ENCODE measurements at places on chromosomes 1 and 21.

GRCh38 chr1:204130981-204131892, 20.6 kb downstream of the ETNK2 start:
- DNase-seq: no peak

GRCh38 chr21:17900990-17901385, 81.8 kb upstream of the C21orf91 start:
- no peak for DNase-seq

DNA sequence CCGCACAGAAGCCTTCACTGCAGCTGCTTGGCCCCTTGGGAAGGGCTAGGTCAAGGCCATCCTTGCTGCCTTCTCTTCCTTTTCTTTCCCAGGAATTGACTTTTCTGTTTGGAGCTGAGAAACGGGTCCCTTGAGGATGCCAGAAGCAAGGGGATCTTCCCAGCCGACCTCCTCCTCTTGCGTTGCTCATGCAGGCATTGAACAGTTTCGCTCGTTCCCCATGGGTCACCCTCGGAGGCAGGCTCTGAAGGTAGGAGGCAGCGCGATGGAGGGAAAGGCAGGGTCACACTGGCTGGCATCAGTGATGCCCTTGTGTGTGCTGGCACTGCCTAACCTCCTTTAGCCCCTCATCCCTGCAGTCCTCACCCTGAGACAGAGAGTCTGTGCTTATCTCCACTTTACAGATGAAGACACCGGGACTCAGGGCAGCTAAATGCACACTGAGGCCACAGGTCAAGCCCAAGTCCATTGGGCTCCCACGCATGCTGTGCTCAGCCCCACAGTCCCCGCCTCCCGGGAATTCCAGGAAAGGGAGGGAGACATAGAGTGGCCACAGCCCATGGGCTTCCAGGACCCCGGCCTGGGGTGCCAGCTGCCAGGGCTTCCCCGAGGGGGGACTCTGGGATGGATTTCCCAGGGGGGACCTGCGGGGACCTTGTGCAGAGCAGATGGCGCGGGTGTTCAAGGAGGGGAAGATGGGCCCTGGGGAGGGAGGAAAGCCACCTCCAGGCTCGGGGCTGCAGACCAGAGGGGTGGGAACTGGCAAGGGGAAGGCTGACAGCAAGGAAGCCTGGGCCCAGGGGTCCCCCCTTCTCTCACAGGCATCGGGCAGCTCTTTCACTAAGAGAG, 90.2 kb downstream of the SPSB1 start:
- DNase-seq: no peak

DNA sequence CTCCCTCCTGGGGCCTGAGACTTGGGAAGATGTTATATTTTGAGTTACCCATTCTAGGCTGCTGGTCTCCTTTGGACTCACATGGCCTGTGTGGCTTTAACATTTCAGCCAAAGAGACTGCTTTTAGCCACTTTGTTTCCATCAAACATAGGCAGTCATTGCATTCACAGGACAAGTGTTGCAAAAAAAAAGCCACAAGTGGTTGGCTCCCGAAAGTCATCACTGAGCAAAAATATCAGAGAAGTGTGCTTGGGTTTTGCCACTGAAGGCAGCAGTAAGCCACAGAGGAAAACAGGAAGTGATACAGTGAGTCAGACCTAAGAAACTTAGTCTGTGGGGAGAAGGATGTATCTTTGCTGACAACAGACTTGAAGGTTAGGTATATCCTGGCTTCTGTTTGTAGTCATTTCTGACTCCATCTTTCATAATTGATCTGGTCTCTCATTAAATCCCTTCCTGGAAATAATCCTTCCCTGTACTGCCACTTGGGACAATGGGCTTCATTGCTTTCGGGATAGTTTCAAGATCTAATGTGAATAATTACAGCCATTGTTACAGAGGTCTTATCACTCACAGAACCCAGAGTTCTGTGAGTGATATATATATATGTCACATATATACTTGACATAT, 80.9 kb downstream of the COLGALT2 start:
- DNase-seq: peak; percentile 78

DNA sequence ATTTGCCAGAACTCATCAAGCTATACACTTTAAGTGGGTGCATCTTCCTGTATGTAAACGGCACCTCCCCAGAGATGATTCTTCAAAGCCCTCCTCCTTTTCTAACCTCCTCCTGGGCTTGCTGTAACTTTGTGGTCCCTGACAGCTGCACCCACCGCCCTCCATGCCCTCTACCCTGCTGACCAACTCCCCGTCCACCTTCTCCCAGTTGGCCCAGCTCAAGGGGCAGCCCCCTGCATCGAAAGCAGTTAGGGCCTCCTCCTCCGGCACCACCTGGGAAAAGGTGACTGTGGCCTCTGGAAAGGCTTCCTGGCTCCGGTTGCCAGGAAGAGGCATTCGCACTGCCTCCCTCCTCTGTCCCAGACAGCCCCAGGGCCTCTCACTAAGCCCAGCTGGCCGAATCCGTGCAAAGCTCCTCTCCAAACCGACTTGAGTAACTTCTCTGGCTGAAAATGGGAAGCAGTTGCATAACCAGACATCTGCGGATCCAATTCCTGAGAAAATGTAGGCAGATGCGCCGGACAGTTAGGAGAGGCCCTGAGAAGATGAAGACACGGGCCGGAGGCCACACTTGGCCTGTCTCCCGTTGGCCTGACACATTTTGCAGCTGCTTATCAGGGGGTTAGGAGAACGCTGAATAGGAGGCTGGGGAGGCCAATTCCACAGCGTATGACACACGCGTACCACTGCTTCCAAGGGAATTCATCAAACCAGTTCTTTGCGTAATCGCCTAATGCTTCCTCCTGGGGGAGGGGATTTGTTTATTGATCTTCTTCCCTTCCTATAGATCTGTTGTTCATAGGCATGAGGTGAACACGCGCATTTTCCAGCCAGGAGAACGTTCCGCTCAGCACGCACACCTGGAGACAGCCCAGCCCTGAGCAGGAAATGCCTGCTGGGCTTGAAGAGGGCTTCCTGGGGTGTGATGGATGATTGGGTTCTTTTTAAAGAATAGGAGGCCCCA, 48.7 kb upstream of the COL6A2 start:
- DNase-seq: no peak

DNA sequence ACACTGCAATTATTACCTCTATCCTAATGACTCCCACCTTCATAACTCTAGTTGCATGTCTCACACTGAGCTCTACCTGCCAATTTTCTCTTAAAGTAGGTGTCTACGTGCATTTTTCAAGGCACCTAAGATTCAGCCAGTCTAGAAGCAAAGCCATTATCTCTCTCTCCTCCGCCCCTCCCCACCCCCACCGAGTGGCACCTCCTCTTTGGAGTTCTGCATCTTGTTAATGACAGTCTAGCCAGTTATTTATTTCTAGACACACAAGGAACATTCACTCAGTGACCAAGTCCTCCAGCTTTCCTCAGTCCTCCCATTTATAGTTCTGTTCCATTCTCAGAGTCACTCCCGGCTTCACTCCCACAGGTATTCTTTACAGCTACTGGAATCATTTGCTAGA, 47.6 kb downstream of the ASTN1 start:
- DNase-seq: no peak

DNA sequence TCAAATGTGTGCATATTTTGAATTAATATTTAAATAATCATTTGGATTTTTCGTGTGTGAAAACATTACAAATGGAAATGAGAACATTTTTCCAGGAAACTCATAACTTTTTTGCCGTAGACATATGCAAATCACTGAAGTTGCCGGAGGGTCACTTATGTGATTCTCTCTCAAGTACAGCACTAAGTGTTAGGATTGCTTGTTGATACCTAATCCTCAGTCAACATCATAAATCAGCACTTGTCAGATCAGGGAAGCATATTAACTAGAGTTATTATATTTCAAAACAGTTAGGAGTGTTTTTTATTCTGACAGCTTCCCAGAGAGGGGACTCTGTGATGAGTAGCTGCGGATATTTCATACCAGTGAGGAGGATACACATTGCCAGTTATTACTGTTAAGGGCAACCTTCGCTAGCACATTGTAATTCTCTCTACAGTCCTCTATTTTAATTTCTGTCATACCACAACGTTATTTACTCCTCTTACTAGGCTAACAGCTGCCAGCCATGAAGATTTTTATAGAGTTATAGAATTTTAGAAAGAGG, 41.5 kb downstream of the NCAM2 start:
- no peak for DNase-seq

DNA sequence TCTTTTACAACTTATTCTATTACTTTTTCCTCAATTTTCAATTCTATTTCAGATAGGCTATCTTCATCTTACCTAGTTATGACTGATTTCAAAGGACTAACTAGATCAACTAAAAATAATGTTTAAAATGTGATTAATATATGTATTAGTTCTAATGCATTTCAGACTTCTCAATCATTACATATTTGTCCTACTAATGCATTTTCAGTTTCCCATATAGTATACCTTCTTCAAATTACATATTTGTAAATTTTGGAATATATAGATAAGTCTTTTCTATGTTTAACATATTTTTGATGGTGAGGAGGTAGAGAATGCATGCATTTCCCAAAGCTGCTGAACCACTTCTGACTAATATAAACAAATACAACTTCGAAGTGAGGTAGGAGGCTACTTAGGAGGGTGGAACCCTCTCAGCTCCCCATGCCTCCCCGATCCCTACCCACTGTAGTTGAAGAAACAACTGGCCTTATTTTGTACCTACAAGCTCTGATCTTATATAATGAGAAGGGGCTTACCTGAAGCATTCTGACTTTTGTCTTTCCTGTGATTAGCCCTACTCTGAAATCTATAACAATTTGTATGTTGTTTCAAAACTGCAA, 1.7 kb downstream of the TRMT1L start:
- DNase-seq: no peak

- DNase-seq: no peak
Measured at GRCh38 chr1:118081387-118081786, 103.6 kb downstream of the SPAG17 start.

DNA sequence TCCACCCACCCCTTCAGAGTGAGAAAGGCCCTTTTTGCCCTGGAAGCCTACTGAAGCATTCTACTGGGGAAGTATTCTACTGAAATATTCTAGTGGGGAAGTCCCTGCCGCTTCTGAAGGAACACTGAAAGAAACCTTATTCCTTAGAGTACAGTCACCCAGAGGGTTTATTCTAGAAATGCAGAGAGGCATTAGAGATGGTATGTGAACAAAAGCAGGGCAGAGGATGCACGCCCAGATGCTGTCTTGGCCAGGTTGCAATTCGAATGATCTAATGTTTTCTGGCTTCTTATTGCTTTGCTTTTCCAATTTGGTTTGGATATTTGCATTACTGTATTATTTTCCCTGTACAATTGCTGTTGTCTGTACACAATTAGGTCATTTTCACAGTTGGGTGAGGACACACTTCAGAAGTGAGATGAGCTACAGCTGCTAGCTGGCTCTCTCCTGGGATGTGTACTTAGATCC, 37.1 kb downstream of the CCN1 start:
- DNase-seq: no peak

DNA sequence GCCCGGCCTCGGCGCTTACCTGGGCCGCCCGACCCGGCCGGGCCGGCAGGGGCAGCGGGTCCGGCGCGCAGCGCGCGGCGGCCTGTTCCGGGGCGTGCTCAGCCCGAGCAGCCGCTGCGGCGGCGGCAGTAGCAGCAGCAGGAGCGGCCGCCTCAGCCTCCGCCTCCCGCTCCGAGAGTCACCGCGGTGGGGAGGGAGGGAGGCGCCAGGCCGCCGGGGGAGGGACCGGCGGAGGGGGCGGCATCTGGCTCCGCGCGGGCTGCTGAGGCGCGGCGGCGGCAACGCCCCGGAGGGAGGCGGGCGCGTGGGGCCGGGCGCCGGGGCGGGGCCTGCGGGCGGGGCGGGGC, at the start of gene CTNNBIP1:
CTNNBIP1 (minus strand) TSS at position 194 of the 347 bp plus-strand sequence. CDS start 38,205 bp downstream, outside the sequence.
- DNase-seq: no peak

GRCh38 chr1:8437347-8437746, 119.4 kb downstream of the SLC45A1 start:
- no peak for DNase-seq

DNA sequence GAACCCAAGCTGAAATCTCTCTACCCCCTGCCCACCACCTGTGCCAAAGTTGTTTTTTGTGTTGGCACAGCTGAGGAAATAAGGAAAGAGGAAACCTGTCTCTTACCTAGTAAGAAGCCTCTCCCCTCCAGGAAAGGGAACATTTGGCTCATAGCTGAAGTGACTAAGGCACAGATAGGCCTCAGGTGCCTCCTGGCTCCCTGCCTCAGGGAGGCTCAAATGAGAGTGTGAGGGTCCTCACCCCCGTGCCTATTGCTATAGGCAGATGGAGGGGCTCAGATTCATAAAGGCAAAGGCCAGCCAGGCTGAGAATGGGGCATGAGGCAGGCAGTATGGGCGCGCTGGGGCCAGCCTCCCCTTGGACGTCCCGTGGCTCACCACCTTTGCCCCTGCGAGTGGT, 7.4 kb downstream of the SLC30A2 start:
- DNase-seq: no peak

GRCh38 chr1:57248830-57249229, 175.0 kb downstream of the DAB1 start:
- no peak for DNase-seq

DNA sequence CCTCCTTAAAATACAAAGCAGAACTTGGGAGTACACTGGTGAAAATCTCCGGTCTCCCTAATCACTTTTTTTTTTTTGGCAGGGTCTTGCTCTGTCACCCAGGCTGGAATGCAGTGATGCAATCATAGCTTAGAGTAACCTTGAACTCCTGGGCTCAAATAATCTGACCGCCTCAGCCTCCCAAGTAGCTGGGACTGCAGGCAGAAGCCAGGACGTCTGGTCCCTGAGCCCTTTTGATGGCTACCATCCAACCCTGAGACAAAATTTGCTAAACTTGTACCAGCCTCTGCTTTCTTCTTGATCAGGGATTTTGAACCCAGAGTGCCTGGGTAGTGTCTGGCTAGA, 4.1 kb downstream of the L1TD1 start:
- no peak for DNase-seq

DNA sequence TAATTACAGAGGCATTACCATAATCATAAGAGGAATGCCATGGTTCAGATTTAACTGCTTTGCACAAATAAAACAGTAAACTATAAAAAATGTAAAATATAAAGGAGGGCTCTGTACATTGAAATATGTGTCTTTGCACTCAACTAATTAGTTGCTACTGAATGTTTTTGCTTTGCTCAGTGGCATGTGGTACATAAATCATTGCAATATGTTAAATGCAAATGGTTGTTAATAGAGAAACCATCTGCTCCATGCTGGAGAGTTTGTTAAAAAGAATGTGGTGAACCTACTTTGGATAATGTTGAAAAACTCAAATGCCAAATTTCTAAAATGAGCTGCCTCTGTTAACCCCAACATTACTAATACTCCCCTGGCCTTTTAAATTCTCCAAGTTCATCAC, 201.5 kb downstream of the NTNG1 start:
- DNase-seq: no peak

GRCh38 chr1:10178597-10179405, 31.6 kb upstream of the KIF1B start:
- DNase-seq: no peak

DNA sequence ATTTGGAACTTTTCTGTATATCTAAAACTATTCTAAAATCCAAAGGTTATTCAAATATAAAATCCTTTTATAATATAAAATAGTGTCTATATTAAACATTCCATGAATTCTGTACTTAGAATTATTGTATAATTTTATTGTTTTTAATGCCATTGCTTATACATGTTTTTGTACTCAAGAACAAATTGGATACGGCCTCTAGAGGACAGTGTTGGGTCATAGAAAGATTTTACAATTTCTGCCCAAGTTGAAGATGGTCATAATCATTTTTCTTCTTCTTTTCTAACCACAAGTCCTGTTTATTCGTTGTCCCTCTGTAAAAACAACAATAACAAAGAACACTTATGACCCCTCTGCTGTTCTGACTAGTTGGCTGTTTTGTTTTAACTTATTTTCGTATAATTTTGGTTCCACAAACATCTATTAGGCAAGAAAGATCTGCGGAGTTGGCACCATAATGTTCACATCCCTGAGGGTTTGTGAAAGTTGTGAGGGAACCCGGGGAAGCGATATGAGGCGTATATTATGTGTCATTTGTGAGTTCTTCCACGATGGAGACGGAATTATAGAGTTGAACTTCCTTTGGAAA, 75.7 kb upstream of the KIF26B start:
- DNase-seq: no peak

All from KG1 (cell line).